Cardiac septum (tissue), 1 donor: ENCODE measurements at places on chromosomes 5 and 9. TPM values are rescaled to one million over a fixed set of nuclear protein-coding genes. Genes with fewer than 3 reads are reported as not detected.

The PCDHA9 gene
- total RNA-seq, result 0.03 TPM

The LNPEP gene
- total RNA-seq, result 61.4 TPM

The ARHGEF28 gene
- 1.8 TPM for total RNA-seq

The PLCXD3 gene
- 63.8 TPM for total RNA-seq

The CDX1 gene
- total RNA-seq, result 0.16 TPM

The KCNV2 gene
- not detected for total RNA-seq

The EIF4E1B gene
- total RNA-seq, result not detected

The SAXO1 gene
- 0.05 TPM for total RNA-seq

The FYB1 gene
- total RNA-seq, result 4.5 TPM
